ENCODE measurements at places on chromosomes 12 and 14. TPM values are rescaled to one million over a fixed set of nuclear protein-coding genes. Genes with fewer than 3 reads are reported as not detected.

GRCh38 chr12:63900922-63901793 lies 56.7 kb downstream of the SRGAP1 start:
- DNase-seq, result no peak

DNA sequence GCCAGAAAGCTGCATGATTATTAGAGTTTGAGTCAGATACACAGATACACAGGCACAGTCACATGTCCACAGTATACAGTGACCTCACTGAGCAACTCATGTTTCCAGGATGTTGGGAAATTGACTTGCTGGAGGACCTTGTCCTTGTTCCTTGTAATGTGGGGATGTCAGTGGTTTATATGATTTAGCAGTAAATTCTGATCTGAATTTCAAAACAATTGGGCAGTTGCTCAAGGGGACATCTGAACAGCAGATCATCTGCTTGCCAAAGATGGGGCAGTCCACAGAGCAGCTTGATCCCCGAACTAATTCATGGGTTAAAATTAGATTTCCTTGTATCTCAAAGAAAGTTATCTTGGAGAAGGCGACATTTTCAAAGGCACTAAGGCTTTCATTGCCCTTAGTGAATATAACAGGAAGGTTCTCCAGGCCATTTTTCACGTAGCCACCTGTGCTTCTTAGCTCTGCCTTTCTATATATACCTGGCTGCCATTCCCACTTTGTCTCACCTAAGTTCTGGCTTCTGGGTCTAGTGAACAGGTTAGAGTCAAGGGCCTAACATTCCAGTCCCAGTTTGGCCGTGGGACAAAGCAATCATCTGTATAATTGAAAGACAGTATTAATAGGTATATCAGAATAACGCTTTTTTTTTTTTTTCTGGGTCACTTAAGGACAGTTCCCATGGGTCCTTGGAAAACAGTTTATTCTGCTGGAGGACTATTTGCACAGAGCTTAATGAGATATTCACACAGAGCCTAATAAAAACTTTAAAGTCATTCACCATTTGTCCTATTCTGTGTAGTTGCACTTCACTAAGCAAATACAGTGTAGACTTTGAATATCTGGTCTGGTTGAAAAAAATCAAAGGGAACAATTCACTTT lies 64.9 kb upstream of the STRN3 start:
- DNase-seq, result no peak

- no peak for DNase-seq
Measured at GRCh38 chr12:110028323-110028722, 20.0 kb downstream of the C12orf76 start.

- no peak for DNase-seq
Measured at GRCh38 chr14:35940291-35940690, 114.2 kb downstream of the BRMS1L start.

LTA4H gene
- 172 TPM for total RNA-seq
